A549 treated with dexamethasone at 1 μM for 4 hours (cell line): ENCODE measurements at places on chromosomes 2 and 18. TPM values are rescaled to one million over a fixed set of nuclear protein-coding genes. Genes with fewer than 3 reads are reported as not detected.

Gene CDKL4
- not detected in 5 replicates for total RNA-seq

Gene RGPD4
- 0.02 to 0.07 TPM (median 0.04 TPM) in 5 replicates for total RNA-seq

Gene SLC14A1
- not detected in 5 replicates for total RNA-seq

Gene SCYGR4
- not detected in 5 replicates for total RNA-seq

Gene ST8SIA3
- total RNA-seq: not detected in 5 replicates

Gene ANO7
- total RNA-seq: 1.7 to 2.1 TPM (median 1.9 TPM) in 5 replicates

Gene RAB6C
- not detected in 5 replicates for total RNA-seq

Gene CNNM3
- 7.2 to 11.5 TPM (median 10.7 TPM) in 5 replicates for total RNA-seq

Gene KCNS3
- 1.1 to 1.5 TPM (median 1.3 TPM) in 5 replicates for total RNA-seq

Gene SERPINB8
- 8.3 to 10.7 TPM (median 9.5 TPM) in 5 replicates for total RNA-seq

Gene RUFY4
- not detected in 5 replicates for total RNA-seq

Gene TTC39C
- 17.2 to 22.7 TPM (median 20.3 TPM) in 5 replicates for total RNA-seq

Gene MROH2A
- 0.14 to 0.37 TPM (median 0.30 TPM) in 5 replicates for total RNA-seq

Gene POTEJ
- not detected in 5 replicates for total RNA-seq

Gene DSG4
- not detected in 5 replicates for total RNA-seq

Gene CCBE1
- 7.0 to 16.4 TPM (median 13.2 TPM) in 5 replicates for total RNA-seq

Gene RIT2
- not detected in 5 replicates for total RNA-seq

Gene UPP2
- total RNA-seq: not detected in 5 replicates

Gene SOX11
- total RNA-seq: not detected in 5 replicates

Gene STAT4
- total RNA-seq: 3.9 to 5.7 TPM (median 4.8 TPM) in 5 replicates

Gene SERPINB3
- total RNA-seq: 0.06 to 0.16 TPM (median 0.10 TPM) in 5 replicates

Gene GAL3ST2
- 0.15 to 0.27 TPM (median 0.25 TPM) in 5 replicates for total RNA-seq

Gene STARD6
- 0.21 TPM in 1 of 5 replicates, not detected in the others for total RNA-seq
